Activated T-helper 1 cell treated with anti-CD3 and anti-CD28 coated beads, Interleukin-2, amount 50 U/mL, for 16 hours (primary cell): ENCODE measurements at places on chromosomes 7 and 10.

- no peak for DNase-seq
Observed at GRCh38 chr7:153047079-153047959, 287.8 kb downstream of the ACTR3B start.

GRCh38 chr10:60073781-60074656 is 167.7 kb upstream of the CCDC6 start:
- DNase-seq: no peak

DNA sequence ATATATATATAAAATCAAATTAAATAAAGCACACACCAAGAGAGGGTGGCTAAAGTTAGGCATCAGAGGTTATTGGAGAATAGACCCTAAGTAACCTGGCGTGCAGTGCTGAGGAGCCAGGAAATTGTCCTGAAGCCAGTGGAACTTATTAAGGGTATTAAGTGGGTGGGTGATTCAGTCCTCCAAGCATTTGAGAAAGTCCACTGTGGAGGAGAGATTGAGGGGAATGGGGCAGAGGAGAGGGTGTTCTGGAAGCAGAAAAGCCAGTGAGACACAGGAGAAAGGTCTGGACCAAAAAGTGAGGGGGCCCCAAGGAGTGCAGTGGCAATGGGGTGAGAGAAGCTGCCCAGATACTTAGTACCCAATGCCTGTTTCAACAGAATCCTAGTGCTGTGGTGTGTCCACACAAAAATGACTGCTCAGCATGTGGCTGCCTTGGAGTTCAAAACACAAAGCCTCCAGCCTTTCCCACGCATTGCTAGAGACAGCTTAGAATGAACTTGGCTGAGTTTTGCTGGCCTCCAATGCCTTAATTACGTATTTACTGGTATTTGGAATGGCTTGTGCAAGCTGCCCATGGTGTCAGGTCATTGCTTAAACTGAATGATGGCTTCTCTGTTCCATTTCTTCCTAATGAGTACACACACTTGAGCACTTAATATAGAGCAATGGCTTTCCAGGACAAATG is 44.9 kb upstream of the CHST15 start:
- no peak for DNase-seq

DNA sequence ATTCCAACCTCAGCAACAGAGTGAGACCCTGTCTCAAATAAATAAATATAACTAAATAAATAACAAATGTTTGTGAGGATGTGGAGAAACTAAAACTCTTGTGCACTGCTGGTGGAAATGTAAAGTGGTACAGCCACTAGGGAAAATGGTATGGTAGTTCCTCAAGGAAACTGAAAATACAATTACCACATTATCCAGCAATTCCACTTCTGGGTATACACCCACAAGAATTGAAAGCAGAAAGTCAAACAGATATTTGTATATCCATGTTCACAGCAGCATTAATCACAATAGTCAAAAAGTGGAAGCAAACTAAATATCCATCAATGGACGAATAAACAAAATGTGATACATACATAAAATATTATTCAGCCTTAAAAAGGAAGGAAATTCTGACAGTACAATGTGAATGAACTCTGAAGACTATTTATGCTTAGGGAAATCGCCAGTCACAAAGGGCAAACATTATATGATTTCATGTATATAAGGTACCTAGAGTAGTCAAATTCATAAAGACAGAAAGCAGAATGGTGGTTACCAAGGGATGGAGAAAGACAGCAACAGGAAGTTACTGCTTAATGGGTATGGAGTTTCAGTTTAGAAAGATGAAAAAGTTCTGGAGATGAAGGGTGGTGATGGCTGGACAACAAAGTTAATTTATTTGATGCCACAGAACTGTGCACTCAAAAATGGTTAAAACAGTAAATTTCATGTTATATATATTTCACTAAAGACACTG is 9.8 kb downstream of the ARHGAP12 start:
- no peak for DNase-seq

GRCh38 chr7:23349484-23350157 is 50.5 kb downstream of the MALSU1 start:
- DNase-seq: no peak

DNA sequence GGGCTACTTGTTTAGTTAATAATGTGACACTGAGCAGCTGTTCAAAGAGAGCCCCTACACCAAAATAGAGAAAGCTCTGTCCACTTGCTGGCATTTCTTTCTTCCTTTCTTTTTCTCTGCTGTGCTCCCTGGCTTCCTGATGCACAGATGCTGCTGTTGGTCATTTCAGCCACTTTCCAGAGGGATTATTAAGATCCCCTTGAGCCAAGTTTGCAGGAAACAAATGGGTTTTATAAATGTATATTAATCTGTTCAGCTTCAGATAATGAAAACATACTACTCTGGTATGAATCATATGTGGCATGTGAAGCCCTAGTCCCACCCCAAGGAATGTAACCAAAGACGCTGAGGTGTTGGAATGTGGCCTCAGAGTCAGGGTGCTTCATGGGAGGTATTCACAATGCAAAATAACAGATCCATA is 638.2 kb upstream of the FZD8 start:
- no peak for DNase-seq

DNA sequence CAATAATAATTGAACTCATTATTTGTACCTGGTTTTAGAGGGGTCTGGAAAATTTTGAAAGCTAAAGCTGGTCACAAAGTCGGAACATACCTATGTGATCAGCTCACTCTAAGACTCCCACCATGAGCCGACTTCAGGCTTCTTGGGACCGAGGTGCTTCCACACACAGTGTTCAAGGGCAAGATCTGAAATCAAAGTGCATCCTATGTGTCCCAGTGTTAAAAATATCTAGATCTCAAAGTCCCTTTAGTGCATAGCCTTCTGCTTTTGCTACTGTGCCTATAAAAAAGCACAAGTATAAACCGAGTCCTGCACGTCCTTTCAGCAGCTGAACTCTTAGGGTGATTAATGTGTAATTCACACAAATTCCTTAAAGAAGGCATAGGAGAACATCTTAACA is 43.5 kb upstream of the FXYD4 start:
- DNase-seq: no peak

GRCh38 chr7:48168159-48168558 is 3.1 kb upstream of the ABCA13 start:
- DNase-seq: no peak

- no peak for DNase-seq
Observed at GRCh38 chr10:72263613-72264241, 10.0 kb upstream of the DDIT4 start.

GRCh38 chr7:73387221-73387828 is 46.3 kb upstream of the FZD9 start:
- no peak for DNase-seq

- DNase-seq: no peak
Observed at GRCh38 chr10:78749200-78749599, 319.6 kb upstream of the ZMIZ1 start.

DNA sequence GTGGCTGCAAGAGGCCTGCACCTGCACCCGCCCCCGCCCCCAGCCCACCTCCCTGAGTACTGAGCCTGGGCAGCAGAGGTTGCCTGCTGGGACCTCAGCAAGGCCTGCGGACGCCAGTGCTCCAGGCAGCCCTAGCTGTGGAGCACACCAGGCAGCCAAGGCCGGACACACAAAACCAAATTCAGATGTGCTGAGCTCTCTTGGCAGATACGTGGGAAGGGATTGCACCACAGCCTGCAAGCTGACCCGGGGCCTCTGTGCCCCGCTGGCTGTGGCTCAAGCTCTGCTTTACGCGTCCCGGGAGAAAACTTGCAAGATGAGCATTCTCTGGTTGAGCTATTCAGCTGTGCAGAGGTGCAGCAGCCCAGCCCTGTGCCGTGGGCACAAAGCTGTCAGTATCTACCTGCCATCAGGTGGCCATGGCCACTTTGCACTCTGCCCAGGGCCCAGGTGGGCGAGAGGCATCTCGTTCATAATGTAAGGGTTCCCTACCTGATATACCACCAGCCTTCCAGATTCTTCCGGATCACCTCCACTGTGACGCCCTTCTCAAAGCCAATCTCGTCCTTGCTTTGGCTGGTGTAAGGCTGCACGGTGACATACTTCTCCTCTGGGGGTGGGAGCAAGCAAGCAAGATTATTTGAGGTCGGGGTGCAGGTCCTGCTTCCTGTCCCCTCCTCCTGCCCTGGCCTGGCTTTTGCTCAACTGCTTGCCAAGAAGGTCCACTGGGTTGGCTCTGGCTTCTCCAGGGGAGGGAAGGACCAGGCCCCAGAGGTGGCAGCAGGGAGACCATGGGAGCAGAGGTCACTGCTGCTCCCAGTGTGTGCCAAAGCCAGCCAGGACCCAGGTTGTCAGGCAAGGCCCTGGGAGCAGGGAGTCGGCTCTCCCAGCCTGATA is 123.4 kb downstream of the NEURL1 start:
- DNase-seq: no peak

GRCh38 chr10:33244354-33244967 is 90.0 kb downstream of the NRP1 start:
- no peak for DNase-seq

DNA sequence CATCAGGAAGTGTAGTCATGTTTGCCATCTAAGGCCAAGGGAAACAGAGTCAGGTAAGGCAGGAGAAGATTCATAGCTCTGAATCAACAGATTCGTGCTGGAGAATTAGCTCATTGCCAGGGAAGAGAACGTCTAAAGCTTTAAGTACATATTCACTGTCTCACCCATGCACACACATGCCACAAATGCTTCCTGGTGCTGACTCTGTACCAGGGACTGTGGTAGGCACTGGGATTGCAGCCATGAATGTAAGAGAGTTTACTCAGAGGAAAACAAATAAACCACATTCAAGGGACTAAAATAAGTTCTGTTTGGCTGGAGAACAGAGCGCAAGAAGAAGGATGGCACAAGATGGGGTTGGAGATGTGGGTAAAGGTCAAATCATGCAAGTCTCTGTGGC is 89.8 kb upstream of the HPS1 start:
- no peak for DNase-seq

GRCh38 chr10:86311190-86311589 is 55.4 kb downstream of the GRID1 start:
- no peak for DNase-seq

DNA sequence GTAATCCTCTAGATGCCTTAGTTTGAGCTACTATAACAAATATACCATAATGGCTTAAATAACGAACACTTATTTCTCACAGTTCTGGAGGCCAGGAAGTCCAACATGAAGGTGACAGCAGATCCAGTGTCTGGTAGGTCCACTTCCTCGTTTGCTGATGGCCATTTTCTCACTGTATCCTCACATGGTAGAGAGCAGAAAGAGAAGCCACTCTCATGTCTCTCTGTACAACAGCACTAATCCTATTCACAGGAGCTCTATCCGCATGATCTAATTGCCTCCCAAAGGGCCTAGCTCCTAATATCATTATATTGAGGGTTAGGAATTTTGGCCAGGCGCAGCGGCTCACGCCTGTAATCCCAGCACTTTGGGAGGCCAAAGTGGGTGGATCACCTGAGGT is 10.2 kb downstream of the HIBADH start:
- no peak for DNase-seq

DNA sequence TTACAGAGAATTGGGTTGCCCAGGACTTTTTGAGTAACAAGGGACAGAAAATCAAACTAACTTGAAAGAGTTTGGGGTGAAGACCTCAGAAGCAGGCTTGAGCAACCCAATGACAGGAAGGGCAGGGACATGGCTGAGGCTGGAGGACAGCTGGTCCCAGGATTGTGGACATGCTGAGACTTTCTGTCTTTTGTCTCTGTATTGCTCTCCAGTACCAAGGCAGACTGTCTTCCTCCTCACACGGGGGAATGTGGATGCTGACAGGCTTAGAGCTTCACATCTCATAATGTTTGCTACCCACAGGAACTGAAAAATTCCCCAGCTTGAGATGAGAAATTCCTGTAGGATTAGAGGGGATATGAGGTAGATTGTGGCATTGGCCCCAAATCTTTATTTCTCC is 229.6 kb downstream of the PHF14 start:
- DNase-seq: no peak

DNA sequence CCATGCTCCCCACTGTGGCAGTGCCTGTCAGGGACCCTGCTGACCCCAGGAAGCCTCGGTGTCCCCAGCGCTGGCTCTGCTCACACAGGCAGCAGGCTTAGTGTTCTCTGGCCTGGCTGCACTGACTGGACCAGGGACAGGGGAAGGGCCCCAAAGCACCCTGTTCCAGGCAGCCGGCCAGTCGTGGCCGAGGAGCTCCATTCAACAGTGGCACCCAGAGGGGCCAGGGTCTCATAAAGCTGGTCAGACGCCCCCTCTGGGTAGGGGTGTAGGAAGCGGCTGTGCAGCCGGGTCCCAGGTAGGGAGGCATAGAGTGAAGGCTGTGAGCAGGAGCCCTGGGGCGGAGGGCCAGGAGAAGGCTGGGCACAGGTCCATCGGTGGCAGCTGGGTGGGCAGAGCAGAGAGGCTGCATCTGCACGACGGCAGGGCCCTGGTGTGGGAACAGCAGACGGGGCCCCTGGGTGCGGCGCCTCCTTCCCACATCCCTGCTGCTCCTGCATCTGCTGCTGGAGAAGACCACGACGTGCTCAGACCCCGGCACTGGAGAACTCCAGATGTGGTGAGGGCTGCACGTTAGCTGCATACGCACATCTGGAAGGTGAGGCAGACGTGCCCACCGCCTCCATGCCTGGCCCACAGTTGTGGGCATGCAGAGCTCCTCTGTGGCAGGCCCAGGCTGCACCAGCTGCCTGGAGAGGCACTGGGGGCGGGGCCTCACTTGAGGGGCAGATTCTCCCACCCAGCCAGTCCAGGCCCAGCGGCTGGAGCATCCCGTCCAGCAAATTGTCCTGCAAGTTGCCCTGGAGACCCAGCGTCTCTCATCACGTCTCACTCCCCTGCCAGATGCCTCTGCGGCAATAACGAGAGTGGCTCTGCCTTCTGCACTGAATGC is 25.1 kb downstream of the MNX1 start:
- DNase-seq: no peak

DNA sequence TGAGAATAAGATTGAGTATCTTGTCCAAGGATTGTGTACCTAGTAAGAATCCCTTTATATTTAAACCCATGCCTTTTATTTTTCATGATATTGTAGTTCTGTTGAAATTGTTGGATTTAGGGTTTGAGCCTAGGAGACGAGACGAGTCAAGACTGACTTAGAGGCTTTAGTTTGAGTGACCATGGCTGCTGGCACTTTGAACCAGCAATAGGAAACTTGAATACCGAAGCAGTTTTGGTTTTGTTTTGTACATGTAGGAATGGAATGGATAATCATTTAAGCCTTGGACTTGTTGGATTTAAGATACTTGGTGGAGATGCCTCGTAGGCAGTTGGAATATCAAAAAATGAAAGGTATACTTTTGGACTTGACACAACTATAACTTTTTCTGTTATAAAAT is 229.0 kb downstream of the BICC1 start:
- DNase-seq: no peak

GRCh38 chr7:115007751-115008150 is 85.9 kb downstream of the MDFIC start:
- no peak for DNase-seq

- no peak for DNase-seq
Observed at GRCh38 chr10:111122127-111122526, 45.3 kb downstream of the ADRA2A start.

DNA sequence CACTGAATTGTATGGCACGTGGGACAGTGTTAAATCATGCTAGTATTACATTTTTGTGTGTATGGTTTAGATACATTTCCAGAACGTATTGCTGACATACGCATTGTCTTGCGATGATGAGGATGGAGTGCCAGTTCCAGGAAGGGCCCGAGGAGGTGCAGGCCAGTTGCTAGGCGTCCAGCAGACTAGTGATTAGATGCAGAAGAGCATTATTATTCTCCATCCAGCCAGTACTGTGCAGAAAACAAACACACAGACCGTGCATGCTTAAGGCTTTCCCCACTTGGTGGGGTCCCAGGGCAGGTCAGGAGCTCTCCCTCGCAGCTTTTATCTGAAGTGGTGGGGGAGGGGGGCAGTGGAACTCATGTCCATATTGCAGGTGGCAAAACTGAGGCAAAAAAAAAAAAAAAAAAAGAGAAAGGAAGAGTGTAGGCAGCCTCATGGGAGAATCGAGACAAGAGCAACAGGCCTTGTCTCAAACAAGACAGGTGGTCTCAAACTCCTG is 189.2 kb downstream of the CAMK1D start:
- no peak for DNase-seq
